ENCODE measurements at places on chromosomes 11 and 22.

DNA sequence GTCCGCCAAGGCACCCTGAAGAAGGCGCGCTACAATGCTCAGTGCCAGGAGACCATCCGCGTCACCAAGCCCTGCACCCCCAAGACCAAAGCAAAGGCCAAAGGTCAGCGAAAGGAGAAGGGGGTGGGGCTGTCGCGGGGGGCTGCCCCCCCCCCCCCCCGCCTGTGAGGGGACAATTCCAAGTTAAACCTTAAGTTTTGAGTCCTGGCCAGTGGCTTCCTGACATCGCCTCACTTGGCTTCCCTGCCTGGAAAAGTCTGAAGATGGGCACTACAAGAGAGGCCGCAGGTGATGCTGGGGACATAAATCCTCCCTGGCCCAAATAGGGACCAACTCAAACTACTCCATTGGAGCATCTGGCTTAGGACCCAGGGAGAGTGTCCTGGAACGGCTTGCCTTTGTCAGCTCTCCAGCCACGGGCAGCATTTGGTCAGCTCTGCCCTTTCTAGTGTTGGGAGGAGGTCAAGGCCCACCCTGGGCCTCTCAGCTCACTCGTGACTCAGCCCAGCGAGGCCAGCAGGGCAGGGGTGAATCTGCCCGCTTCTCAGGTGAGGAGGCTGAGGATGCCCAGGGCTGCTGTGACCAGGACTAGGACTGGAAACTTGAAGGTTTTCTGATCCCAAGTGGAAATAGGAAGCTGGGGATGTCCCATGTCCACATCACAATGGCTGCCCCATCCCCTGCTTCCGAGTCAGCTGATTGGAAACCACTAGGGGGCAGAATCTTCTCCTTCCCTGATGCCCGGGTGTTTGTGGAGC lies 1.4 kb downstream of the MDK start:
- no peak for DNase-seq

DNA sequence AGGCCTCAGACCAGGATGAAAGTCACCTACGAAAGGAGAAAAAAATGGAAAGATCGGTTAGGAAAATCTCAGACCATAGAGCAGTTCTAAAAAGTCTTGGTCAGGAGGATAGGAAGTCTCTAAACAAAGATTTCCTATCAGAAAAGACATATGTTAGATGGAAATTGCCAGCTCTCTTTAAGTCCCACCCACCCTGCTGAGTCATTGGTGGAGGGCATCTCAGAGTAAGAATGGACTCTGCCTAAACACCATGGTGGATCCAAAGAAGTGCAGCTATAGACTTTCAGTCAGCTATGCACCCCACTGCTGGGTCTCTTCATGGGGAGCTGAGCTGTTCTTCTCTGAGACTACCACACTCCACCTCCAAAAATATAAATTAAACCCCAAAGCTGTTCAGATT lies 3.7 kb downstream of the OR8B2 start:
- DNase-seq, result no peak

GRCh38 chr11:82682003-82682751 lies 51.5 kb downstream of the FAM181B start:
- peak; percentile 49 for DNase-seq

DNA sequence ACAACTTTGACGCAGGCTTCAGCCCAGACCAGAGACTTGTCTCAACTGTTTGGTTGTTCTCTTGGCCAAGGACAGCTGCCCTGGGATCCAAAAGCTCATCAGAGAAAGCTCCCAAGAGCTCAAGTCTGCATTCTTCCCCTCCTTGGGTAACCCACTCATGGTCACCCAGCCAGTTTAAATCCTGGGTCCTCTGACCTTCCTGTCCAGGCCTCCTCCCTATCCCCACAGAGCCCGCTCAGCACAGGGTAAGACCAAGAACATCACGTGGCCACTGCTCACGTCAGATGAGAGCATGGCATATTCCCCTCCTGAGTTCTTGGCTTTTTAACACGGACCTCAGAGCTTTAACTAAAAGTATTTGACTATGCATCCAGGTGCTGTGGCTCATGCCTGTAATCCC lies 25.8 kb downstream of the TSKU start:
- no peak for DNase-seq

GRCh38 chr11:20840341-20840740 lies 171.0 kb downstream of the NELL1 start:
- DNase-seq, result no peak

All from NCI-H226 (cell line).